ENCODE measurements at places on chromosomes 13 and 19.
A peak's percentile ranks its signal among the peaks of the same experiment; 100 is the strongest.

DNA sequence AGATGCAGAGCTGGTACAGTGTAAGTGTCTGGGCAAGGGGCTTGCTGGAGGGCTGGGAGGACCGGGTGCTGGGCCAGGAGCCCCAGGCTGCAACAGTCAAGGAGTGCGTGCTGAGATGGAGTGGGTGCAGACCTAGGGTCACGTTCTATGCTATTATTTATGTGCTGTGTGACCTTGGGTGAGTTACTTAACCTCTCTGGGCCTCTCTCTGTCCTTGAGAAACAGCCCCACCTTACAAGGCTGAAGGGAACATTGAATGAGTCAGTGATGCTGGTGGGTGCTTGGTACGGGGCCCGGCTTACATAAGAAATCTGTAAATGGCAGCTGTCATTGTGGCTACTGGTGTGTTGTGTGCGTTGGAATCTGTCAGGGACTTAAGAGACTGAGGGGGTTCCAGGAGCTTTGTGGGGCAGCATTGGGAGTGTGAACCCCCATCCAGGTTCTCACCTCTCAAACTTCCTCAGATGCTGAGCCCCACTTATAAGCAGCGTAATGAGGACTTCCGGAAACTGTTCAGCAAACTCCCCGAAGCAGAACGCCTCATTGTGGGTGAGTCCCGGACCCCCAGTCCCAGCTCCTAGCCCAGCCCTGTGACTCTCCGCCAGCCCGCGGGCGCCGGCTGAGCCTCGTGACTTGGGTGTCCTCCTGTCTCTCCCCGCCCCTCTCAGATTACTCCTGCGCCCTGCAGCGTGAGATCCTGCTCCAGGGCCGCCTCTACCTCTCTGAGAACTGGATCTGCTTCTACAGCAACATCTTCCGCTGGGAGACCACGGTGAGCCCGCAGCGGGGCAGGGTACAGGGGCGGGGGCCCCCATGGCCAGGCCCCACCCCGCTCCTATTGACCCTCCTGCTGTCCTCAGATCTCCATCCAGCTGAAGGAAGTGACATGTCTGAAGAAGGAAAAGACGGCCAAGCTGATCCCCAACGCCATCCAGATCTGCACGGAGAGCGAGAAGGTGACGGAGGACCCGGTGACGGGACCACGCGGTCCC is 9.6 kb downstream of the GRAMD1A start:
- DNase-seq = no peak

GRCh38 chr19:16594131-16594586 is 21.9 kb upstream of the SLC35E1 start:
- no peak for DNase-seq

DNA sequence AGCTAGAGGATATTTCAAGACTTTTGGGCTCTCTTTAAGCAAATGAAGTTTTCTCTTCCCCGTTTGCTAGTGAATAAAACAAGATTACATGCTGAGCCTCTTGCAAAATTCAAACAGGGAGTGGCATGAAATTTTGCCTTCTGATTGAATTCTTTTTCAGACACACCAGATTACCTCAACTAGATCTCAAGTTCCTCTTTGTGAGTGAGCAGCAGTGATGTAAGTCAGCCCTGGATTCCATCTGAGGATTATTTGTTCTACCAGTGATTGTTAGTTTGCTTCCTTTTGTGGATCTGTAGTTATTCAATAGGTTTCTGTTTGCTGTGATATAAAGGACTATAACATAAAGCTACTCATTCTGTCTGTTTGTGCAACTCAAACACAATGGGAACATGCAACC is 407.7 kb downstream of the LMO7 start:
- DNase-seq = no peak

- no peak for DNase-seq
Measured at GRCh38 chr13:22880741-22881720, 299.7 kb upstream of the SGCG start.

- DNase-seq = no peak
Measured at GRCh38 chr13:84121456-84121855, 239.2 kb upstream of the SLITRK1 start.

GRCh38 chr19:51140441-51140840 is 1.7 kb upstream of the SIGLEC7 start:
- DNase-seq = no peak

DNA sequence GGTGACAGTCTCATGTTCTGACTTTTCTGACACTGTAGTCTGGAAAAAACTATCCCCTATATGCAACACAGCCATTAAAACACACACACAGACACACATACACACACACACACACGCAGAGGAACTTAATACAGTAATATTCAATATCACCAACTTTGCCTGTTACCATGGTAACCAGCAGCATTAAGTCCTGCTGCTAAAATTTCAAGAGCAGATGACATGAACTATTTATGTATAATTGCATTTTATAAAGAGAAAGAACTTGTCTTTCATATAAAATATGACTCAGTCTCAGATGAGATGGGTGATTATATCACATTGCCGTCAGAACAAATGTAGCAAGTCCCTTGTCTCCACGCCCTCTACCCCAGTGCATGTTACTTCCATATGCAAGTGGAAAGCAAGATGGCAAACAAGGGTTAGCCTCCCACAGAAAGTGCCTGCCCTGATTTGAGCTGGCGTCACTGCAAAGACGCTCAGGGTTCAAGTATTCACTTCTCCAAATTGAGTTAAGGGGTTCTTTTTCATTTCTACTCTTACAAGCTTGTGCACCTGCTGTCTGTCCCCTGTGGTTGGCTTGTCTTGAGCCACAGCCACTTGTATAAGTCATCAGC is 576.8 kb downstream of the UQCRFS1 start:
- DNase-seq = no peak

- DNase-seq = no peak
Measured at GRCh38 chr13:20350819-20351218, 118.7 kb upstream of the GJB6 start.

DNA sequence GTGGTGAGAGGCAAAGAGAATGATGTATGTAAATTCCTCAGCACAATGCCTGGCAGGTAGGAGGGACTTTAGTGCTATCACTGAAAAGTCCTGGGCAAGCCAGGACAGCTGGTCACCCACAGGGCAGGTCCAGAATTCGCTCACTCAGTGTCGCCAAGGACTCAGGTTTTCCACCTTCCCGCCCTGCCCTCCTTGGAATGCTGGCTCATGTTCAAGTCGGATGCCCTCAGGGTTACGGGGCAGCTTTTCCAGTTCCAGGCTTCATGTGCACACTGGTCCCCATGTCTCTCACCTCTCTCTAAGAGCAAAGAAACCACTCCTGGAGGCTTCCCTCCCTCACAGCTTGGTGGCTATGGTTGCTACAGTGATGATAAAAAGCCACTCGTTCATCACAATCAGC is 24.8 kb upstream of the NAXD start:
- no peak for DNase-seq

DNA sequence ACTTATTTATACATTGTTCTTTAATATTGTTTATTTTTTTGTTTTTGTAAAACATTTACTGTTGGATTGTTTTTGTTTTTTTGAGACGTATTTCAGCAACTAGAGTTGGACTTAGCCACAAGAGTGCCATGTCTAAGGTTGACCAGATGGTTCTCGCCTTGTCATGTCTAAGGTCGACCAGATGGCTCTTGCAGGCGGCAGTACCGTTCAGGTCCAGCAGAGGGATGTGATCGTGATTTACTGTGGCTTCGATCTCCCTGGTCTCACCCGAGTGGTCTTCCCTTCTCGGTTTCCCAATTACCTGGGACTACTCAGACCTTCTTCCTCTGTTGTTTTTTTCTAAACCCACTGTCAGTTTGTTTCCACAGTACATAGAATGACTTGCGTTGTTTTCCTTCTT is 1438.6 kb downstream of the UQCRFS1 start:
- no peak for DNase-seq

DNA sequence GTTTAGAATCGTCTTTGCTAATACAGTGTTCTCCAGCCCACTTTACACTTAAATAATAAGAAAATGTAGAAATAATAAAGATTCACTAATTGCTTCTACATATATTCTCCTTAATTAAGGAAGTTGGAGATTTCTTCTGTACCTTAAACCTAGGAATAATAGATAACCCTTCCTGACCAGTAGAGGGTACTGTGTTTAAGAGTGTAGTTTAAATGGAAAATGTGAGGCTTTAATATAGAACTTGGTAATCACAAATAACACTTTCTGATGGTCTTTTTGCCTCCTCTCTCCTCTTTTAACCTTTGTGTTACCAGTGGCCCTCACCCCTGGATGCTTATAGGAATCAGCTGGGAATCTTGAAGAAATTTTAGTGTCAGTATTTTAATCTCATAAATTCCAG is 20.7 kb downstream of the POMP start:
- DNase-seq = no peak

GRCh38 chr13:71967990-71968389 is 101.0 kb upstream of the DACH1 start:
- DNase-seq = no peak

DNA sequence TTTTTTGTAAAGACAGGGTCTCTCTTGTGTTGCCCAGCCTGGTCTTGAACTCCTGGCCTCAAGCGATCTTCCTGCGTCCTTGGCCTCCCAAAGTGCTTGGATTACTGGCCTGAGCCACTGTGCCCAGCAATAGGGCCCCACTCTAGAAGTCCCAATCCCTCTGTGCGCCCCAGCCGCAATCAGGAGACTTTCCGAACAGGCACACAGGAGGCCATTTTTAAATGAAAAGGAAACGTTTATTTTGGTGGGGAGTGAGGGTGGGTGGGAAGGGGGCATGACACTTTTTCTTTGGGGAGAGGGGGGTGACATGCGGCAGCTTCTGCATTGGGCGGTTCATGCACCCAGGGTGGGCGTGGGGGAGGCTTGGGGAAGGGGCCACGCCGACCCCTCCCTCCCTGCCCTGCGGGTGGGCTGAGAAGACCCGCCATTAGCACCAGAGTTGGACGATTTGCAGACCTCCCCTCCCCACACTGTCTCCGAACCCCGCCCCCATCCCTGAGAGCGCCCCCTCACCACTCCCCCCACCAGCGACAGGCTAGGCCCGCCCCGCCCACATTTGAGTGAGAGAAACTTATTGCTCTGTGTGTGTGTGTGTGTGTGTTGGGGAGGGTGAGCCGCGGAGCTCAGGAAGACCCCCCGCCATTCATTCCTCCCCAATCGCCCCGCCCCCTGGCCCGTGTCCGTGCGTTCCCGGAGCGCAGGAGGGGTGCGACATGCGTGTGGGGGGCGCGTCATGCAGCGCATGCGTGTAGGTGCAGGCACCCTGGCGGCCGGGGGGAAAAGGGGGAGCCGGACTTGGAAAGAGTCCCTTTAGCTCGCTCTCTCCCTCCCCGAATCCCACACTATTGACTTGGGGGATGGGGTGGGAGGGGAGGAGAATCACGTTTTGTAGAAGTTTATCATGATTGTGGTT is 17.2 kb downstream of the KCNC3 start:
- peak; percentile 57 for DNase-seq

GRCh38 chr13:101655435-101655834 is 203.0 kb downstream of the ITGBL1 start:
- DNase-seq = no peak

DNA sequence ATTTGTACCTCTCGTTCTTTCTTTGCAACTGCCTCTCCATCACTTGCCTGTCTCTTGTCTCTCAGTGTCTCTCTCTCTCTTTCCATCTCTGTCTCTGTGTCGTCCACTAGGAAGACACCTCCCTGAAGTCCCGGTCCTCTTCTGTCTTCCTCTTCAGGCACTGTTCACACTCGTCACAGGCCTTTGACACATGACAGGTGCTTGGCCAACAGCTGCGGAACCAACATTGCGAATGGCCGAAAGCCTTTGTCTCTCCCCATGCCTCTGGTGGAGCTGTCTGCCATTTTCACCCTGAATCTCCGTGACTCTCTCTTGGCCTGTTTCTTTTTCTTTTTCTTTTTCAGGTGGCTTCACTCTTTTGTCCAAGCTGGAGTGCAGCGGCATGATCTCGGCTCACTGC is 2.8 kb downstream of the HIPK4 start:
- no peak for DNase-seq
